SK-N-SH treated with all-trans-retinoic acid at 6 μM for 48 hours (cell line): ENCODE measurements at places on chromosomes 4 and X.

DNA sequence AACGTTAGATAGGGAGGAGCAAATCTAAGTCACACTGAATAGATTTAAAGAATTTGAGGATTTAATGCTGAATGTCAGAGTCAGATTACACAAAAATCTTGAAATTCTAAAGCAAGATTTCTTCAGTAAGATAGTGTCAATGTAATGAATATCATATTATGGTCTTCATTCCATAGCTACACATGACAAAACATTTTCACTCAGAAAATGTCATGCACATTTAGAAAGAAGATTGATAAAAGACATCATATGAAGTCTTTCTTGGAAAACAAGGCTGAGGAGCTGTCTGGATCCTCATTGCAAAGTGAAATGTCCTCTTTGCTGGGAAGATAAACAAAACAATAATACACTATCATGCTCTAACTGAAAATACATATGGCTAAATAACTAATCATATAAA lies 1006.9 kb downstream of the PCDH7 start:
- ATAC-seq, result no peak

DNA sequence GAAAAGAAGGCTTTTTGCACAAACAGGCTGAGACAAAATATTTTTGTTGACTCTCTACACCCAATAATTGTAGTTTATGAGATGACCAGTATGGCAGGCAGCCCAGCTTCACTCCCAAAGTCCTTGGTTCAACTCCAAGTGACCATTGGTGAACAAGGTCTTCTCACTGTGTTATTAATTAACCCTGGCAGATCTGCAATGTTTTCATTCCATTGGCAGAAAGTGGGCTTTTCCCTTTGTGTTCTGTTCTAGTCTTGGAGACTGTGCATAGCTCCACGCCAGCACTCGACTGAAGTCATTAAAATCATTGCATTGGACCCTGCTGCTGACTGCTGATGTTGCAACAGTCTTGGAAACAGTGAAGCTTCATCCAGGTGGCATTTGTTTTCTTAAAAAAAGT lies 277.3 kb upstream of the HAND2 start:
- ATAC-seq, result peak; percentile 24; the same call in 1 of the 3 replicates

- no peak for ATAC-seq
Observed at GRCh38 chrX:63466690-63467089, 115.6 kb upstream of the SPIN4 start.

DNA sequence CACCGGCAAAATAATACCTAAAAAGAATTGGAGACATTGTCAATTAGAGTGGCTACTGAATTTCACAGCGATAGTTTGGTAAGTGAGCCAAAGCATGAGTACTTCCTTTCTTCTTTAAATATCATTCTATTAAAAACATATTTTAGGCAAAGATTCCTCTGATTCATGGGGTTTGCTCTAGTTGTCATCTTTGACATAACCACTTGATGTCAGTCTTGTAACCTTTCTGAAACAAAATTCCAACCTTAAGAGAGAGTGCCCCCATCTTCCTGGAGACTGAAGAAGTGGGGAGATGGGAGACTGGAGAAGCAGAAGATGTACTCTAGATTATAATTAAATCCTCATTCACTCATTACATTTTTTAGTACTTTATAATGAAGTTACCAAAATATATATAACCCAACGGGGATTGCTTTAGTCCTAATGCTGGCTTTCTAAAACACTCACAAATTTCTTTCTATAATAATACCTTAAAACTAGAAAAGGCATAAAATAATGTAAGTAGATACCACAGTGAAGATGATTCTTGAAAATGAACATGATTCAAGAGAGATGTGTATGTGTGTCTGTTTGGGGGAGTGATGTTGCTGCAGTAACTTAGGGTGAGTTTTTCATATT lies 96.4 kb downstream of the EMCN start:
- peak; percentile 91 for ATAC-seq

GRCh38 chrX:133373386-133374079 lies 41.8 kb downstream of the GPC4 start:
- no peak for ATAC-seq

DNA sequence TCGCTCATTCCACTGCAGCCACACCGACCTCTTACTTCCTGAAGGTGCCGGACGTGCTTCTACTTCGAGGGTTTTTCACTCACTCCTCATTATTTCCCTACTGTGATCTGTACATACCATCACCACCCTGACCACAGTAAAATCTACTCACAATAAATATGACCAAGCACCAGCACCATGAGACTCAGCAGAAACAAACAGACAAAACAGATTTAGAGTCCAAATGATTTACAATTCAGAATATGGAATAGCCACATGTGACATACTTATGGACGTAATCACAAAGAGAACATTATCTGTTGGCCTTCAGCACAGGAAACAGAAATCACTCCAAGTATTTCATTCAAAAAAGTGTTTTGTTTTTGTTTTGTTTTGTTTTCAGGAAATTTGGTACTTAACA lies 16.1 kb upstream of the KLB start:
- no peak for ATAC-seq

- ATAC-seq, result peak; percentile 30; the same call in 1 of the 3 replicates
Observed at GRCh38 chr4:179855469-179855868, 2387.7 kb upstream of the TENM3 start.

GRCh38 chrX:45524296-45524695 lies 323.6 kb upstream of the DIPK2B start:
- ATAC-seq, result peak; percentile 88

DNA sequence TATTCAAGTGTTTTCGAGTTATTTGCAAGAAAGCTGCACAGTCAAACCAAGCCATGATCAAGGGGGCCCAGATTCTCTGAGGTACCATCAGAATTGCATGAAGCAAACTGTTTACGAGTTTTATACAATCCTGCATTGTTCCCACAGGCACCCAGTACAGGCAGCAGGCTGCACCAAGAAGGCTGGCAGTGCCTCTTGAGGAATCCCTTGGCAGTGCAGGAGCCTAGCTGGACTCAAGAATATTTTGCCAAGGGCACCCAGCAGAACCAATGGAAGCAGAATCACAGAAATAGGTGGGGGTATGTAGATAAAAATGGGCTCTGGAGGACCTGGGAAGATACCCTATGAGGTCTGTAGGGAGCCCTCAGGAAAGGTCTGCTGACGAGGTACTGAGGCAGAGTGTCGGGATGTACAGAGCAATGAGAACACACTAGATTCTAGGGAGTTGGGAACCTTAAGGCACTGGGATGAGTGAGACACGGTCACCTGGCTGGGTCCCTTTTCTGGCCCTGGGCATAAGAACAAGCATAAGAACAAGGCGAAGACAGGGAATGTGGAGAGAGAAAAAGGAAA lies 2.5 kb upstream of the PLP1 start:
- peak; percentile 95 for ATAC-seq

DNA sequence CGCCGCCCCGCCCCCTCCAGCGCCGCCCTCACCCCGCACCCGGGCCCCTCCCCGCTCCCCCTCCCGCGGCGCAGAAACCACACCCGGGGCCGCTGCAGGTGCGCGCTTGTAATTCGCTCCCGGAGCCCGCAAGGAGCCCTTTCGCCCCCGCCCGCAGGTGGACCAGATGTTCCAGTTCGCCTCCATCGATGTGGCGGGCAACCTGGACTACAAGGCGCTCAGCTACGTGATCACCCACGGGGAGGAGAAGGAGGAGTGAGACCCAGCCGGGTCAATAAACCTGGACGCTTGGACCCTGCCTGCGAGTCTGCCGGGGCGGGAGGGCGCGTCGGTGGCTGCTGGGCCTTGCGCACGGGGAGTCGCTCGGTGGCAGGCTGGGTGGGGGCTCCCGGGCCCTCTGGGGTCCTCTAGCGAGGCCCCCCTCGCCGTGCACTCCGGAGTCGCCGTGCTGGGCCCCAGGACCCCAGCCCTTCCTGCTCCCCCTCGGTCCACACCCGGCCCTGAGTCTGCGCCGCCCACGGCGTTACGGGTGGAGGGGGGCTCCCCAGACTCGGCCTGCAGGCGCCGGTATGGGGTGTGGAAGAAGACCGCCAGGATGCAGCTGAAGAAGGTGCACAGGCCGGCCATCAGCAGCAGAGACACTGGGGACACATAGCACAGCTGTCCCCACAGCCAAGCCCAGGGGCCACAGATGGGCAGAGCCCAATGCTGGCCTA lies 7.1 kb downstream of the SLC49A3 start:
- ATAC-seq, result no peak
